ENCODE measurements at places on chromosomes 6 and 20. TPM values are rescaled to one million over a fixed set of nuclear protein-coding genes. Genes with fewer than 3 reads are reported as not detected.

- DNase-seq, result no peak
- peak overlapping the region; percentile 97 for H3K27ac ChIP-seq
- no peaks in the 10 kb centered on the region for H3K36me3 ChIP-seq
Observed at GRCh38 chr6:113595911-113596376, 261.2 kb upstream of the MARCKS start.

DNA sequence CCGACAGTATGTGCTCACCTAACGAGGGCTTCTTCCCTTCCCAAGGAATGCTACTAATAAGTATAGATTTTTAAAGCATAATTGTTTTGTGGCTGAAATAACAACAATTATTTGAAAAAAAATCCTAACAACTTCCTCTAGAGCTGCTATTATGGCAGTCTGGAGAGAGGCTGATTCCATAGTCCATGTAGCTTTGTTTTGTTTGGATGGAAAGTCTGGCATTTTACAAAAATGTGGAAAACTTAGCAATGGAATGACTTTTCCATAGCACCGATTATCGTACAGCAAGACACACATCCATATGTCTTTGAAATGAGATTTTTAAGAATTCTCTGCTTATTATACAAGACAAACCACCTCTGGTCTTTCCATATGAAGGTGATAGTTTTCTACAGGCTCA lies 252.4 kb upstream of the TAB2 start:
- no peaks in the 10 kb centered on the region for H3K27me3 ChIP-seq
- H3K36me3 ChIP-seq, result peaks cover 3% of the 10 kb centered on the region
- peak overlapping the region; percentile 76 for H3K27ac ChIP-seq
- H3K4me3 ChIP-seq, result no peak overlapping the region
- DNase-seq, result no peak

Gene CLPSL1
- total RNA-seq, result not detected

DNA sequence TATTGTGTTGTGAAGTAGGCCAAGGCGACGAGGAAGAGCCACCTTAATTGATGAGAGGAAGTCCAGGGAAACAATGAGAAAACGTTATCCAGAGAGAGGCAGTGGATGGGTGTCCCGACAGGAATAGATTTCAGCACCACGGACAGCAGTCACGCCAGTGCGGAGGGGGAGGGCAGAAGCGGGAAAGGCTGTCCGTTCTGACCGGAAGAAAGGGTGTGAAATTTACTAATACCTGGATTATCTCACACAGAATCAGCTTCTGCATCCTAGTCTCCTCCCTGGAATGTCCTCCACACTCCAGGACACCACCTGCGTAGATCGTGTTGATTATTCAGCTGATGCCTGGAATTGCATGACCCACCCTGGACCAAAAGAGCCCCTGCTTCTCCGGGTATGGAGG lies 7.4 kb upstream of the BPIFA3 start:
- H3K27ac ChIP-seq, result no peak overlapping the region
- no peaks in the 10 kb centered on the region for H3K36me3 ChIP-seq
- H3K27me3 ChIP-seq, result peaks cover 49% of the 10 kb centered on the region
- no peak for DNase-seq
- H3K4me3 ChIP-seq, result no peak overlapping the region

DNA sequence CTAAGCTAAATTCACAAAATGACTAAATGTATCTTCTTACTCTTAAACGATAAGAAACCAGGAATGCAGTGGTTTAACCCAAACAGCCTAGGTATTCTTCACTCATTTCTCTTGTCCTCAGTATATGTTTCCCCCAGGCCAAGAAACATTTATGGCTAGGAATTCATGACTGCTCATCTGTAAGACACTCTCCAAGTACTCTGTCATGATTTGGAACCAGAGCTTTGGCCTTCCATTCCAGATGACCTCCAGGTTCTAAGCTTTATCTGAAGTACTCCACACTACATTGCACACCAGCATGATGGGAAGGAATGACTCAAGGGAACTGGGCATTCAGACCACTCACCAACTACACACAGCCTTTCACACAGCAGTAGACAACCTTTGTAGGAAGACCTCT lies 29.3 kb downstream of the NT5E start:
- H3K27me3 ChIP-seq, result no peaks in the 10 kb centered on the region
- no peak overlapping the region for H3K27ac ChIP-seq
- peaks cover 15% of the 10 kb centered on the region for H3K36me3 ChIP-seq
- H3K4me3 ChIP-seq, result no peak overlapping the region
- H3K4me1 ChIP-seq, result peaks cover 17% of the 10 kb centered on the region
- DNase-seq, result no peak
